ENCODE measurements at places on chromosomes 6 and 20.

DNA sequence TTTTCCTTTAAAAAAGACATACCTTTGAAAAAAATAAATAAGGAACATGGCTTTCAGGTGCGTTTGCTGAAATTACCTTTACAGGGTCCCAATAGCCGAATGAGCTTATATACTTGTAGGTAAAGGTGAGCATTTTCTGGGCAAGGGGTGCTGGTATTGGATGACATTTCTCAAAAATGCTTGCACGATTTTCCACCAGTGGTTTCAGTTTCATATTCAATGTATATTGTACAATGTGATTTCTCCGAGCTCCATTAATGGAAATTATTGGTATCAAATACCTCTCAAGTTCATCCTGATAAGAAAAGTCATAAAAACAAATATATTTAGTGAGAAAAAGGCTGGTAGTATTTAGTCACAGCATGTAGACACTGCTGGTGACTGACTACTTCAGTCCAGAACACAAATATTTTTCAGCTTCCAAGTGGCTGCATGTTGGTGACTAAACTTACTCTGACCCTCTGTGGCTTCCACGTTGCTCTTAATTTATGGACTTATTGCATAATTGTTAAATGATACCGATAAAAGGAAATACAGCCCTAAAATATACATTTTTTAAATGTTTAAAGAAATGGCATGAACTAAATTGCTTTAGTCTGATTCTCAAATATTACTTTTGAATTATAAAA lies 32.9 kb upstream of the ZBTB24 start:
- no peak for DNase-seq

GRCh38 chr6:56789879-56790278 lies 147.2 kb upstream of the DST start:
- DNase-seq, result no peak

- peak; percentile 97 for DNase-seq
Observed at GRCh38 chr6:143176090-143177021, 115.7 kb downstream of the AIG1 start.

- peak; percentile 84 for DNase-seq
Observed at GRCh38 chr6:110534731-110535492, 58.5 kb upstream of the SLC22A16 start.

DNA sequence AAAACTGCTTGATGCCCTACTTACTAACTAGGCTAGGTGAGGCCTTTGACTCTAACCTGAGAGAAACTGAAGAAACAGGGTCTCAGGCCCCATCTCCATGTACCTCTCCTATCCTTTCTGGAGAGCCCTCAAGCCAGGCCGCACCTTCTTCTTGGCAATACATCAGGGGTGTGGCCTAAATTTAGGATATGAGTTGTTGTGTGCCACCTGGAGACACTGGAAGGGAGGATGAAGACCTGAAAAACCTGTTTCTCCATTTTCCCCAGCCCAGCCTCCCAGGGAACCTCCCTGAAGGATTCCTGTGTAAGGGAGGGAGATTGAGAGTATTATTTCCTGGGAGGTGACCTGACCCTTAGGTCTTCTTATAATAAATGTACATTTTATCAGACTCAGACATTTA lies 3.1 kb downstream of the LY6G6D start:
- no peak for DNase-seq

GRCh38 chr6:134446218-134446848 lies 128.4 kb upstream of the SGK1 start:
- DNase-seq, result peak; percentile 83
